ENCODE measurements at places on chromosomes 3 and 15.

DNA sequence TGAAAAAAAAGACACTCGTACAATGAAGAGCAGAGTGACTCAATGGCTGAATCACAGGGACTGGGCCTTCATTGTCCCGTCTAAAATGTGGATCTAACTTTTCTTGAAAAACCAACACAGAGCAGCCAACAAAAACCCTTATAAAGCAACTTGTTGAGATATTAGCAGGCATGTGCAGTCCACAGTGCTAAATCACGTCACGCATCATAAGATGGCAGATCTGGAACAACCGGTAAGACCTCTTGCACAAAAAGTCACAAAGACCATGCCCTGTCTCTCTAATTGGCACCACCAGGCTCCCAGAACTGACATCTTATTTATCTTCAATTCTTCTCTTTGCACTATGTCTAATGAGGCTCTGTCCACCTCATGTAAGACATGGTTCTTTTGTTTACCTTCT is 177.0 kb downstream of the MAGI1 start:
- DNase-seq = no peak

GRCh38 chr3:385151-385550 is 188.6 kb downstream of the CHL1 start:
- DNase-seq = no peak

GRCh38 chr3:23619705-23620637 is 185.8 kb upstream of the UBE2E1 start:
- no peak for DNase-seq

DNA sequence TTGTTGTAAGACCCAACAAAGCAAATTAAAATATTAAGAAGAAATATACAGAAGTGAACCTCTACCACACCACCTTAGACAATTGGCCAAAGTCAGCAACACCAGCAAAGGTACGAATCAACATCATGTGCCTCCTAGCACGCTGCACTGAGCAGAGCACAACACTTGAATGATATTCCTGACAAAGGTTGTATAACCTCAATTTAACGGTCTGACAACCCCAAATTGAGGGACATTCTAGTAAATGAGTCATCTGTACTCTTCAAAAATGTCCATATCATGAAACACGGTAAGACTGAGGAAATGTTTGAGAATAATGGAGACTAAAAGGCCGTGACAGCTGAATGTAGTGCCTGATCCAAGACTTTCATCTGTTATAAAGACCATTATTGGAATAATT is 41.3 kb upstream of the TNFSF10 start:
- no peak for DNase-seq

GRCh38 chr3:128392818-128393544 is 73.7 kb downstream of the DNAJB8 start:
- DNase-seq = no peak

DNA sequence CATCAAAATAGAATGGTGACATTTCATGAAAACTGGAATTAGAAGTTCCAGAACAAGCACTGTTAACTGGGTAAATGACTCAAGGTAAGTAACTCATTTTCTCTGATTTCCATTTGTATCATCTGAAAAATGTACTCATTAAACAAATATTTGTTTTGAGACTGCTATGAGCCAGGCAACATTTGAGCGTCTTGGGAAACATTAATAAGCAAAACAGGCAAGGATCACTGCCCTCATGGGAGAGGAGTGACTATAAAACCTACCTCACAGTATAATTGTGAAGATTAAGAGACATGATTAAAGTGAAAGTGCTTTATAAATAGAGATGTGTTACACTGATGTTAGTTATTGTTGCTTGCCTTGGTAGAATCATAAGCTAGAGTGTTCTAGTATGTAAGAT is 711.8 kb upstream of the UBE2E2 start:
- no peak for DNase-seq
